Activated CD8-positive, alpha-beta memory T cell treated with anti-CD3 and anti-CD28 coated beads for 1 hour (primary cell): ENCODE measurements at places on chromosomes 5 and 9.

GRCh38 chr9:80968611-80969010 lies 720.7 kb downstream of the TLE1 start:
- DNase-seq, result no peak

DNA sequence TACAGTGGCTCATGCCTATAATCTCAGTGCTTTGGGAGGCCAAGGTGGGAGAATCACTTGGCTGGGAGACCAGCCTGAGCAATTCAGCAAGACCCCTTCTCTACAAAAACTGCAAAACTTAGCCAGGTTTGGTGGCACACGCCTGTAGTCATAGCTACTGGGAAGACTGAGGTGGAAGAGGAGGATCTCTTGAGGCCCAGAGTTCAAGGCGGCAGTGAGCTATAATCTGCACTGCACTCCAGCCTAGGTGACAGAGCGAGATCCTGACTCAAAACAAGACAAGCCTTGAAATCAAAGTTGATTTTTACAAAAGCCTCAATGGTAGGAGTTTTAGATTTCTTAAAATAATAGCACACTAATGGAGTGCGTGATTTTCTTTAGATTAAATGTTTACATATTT lies 14.6 kb downstream of the UBE2D2 start:
- no peak for DNase-seq

DNA sequence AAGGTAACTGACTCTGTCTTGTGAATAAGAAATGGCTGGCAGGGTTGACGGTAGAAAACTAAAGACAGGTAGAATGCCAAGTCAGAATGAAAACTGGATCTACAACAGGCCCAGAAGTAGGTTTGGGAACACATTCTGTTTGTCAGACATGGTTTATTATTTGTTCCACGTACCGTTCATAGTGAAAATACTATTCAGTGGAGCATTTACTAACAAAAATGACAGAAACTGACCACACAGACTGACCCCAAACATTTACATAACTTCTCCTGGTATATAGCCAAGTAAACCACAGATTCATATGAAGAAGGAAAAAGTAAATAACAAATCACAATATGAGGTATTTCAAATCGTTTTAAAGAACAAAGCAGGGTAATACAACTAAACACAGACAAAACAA lies 73.7 kb downstream of the SLC38A9 start:
- DNase-seq, result no peak

- no peak for DNase-seq
These were observed 1709.6 kb upstream of the WWC1 start for GRCh38 chr5:166581826-166582225.

- DNase-seq, result no peak
These were observed 66.8 kb downstream of the BOD1 start for GRCh38 chr5:173549644-173550043.

- DNase-seq, result no peak
These were observed 148.8 kb upstream of the ZNF608 start for GRCh38 chr5:124895236-124895635.

DNA sequence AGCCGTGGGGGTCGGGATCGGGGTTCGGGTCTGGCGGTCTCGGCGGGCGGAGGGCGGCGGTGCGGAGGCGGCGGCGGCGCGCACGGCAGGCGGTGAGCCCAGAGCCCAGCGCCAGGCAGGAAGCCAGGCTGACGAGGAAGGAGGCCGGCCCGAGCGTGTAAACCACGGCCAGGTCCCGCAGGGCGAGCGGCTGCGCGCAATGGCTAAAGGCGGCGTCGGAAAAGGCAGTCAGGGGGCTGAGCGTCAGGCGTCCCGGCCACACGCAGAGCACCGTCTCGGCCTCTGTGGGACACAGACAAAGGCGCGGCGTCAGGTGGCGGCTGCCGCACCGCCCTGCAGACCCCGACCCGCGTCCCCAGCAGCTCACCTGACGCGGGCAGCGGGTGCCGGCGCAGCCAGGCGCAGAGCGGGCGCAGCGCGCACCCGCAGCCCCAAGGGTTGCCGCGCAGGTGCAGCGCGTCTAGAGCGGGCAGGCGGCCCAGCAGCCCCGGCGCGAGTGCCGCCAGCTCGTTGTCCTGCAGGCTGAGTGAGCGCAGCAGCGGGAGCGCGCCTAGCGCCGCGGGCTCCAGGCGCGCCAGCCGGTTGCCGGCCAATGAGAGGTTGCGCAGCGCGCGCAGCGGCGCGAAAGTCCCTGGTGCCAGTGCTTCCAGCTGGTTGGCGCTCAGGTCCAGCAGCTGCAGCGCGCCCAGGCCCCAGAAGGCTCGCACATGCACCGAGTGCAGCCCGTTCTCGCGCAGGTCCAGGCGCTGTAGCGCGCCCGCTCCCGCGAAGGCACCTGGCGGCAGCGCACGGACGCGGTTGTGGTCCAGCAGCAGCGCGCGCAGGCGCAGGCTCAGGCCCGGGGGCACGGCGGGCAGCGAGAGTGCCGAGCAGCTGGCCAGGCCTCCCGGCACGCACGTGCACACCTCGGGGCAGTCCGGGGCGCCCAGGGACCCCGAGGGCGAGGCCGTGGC lies 671 bp downstream of the LRRC26 start:
- DNase-seq, result no peak

- DNase-seq, result no peak
These were observed 19.4 kb upstream of the FBXO38 start for GRCh38 chr5:148364343-148364742.

DNA sequence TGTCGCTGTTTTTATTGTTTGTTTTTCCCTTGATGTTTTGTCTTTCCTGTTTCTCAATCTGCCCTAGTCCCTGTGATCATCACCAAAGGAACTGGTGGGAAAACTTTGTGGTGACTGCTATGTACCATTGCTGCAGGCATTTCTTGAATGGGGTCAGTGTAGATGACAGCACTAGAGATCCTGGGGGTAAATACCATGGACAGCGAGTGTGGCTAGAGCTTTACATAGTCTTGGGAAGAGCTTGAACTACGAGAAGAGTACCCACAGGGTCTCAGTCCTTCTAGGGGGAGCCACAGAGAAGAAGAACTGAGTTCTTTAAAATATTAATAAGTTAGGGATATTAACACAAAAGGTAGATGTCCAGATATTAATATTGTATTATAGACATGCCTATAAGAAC lies 138.8 kb downstream of the PAM start:
- DNase-seq, result no peak

GRCh38 chr9:13734601-13735000 lies 455.1 kb upstream of the MPDZ start:
- no peak for DNase-seq

DNA sequence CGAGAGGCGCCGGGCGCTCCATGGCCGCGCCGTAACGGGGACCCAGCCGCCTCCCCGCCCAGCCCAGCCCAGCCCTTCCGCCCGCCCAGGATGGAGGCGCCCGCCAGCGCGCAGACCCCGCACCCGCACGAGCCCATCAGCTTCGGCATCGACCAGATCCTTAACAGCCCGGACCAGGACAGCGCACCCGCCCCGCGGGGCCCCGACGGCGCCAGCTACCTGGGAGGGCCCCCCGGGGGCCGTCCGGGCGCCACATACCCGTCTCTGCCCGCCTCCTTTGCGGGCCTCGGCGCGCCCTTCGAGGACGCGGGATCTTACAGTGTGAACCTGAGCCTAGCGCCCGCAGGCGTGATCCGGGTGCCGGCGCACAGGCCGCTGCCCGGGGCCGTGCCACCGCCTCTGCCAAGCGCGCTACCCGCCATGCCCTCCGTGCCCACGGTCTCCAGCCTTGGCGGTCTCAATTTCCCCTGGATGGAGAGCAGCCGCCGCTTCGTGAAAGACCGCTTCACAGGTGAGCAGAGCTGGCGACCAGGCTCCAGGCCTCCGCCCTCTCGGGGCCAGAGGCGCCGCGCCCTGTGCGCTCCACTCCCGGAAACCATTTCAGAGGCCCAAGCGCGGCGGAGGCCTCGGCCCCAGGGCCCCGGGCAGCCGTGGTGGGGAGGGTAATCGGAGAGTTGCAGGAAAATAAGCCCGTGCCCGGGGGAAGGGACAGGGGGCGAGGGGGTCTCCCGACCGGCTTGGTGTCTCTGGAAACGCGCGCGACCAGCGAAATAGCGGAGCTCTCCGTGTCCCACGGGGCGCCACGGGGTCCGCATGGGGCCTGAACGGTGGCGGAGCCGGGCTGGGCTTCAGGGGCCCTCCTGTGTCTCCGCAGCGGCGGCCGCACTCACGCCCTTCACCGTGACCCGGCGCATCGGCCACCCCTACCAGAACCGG lies 496 bp downstream of the TLX3 start:
- no peak for DNase-seq

- no peak for DNase-seq
These were observed 16.9 kb upstream of the COL5A1 start for GRCh38 chr9:134624621-134625181.

DNA sequence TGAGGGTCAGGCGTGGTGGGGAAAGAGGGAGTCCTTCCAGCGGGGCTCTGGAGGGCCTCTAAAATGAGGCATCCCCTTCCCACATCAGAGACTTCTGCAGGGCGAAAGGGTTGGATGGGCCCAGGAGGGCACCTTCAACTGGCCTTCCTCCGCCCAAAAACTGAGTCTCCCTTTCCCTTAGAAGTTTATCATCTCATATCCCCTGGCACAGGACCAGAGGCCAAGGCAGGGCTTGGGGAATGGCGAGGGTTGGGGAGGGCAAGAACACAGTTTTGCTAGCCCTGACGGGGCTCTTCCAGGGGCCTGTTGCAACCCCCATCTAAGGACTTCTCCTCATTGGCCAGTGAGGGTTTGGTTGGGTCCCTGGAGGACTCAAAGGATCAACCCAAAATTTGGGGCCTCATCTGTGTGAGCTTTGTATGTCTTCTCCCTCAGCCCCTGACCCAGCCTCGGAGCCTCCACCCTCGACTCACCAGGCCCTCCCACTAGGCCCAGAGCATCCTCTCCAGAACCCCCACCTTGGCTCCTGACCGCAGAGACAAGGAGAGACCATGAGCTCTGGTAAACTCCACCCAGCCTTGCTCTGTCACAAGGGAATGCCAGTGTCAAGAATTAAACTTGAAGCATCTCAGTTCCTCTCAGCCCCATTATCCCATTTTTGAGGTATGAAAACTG lies 24.1 kb downstream of the AQP7 start:
- no peak for DNase-seq

- DNase-seq, result no peak
These were observed 156.6 kb downstream of the AOPEP start for GRCh38 chr9:94882966-94883641.

DNA sequence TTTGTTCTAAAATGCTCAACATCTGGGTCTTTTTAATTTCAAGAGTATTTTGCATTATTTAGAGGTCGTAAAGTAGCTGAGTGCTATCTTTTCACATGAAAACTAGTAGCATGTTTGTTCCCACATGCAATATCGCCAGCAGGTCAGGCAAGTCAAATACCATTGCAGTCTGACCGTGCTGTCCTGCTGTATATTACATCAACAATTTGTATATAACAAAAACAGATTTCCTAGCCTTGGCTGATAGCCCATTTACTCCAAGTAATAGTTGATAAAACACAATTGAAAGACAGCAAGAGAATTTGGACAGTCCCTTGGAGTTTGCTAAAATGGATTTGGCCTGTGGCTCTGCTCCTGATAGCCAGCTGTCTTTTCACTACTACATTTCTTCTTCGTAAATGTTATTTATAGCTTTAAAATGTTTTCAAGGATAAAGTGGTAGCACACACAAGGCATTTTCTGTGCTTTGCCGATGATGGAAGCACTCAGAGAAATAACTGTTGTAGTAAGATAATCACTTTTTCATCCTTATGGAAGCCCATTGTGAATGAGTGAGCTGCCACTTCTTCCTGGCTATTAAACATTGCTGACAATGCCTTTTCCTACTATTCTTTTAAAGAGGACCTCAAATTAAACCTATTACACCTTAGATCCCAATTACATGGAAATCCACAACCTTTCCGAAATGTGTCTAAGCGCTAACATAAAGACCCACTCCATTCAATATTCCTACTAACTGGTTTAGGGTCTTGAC lies 992.1 kb downstream of the MAT2B start:
- DNase-seq, result no peak

DNA sequence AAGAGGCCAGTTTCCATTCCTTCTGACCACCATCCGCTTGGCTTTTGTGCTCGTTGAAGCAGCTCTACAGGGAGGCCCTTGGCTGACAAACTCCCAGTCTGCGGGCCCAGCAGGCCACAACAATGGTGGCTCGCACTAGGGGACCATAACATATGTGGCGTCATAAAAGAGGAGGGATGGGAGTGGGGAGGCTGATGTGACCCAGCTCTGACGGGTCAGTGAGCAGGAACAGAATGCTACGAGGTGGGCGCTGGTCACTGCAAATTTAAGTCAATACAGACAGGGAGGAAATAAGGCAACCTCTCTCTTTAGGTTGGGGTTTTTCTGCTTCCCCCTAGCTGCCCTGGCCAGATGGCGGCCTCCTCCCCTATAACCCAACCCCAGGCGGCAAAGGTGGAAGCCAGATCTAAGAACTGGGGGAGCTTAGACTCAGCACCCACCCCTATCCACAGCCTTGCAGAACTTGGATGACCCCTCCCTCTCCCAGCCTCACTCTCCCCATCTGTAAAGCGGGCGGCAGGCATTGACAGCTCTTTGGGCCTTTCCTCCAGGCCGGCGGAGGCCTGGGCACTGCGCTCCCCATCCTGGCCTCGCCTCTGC lies 778 bp downstream of the FRRS1L start:
- no peak for DNase-seq

DNA sequence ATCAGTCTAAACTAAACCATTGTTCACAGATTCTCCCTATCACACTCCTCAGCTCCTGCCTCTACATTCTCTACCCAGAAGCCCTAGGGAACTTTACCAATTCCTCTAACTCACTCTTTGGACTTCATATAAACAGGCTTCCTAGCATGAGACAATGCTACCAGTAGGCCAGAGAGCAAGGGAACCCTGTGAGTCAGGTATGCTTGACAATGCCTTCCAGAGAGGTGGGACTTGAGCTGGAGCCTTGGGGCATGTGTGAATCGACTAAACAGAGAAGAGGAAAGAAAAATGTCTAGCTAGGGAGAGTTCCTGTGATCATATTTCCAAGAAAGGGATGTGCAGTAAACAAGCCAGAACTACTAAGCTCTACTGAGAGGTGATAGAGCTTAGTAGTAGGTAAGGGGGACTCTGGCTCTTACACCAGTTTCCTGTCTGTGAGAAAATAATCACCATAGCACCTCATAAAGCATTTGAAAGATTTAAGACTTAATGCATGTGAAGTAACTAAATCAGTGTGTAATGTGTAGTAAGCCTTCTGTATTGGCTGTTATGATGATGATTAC lies 6.4 kb upstream of the RFK start:
- no peak for DNase-seq

DNA sequence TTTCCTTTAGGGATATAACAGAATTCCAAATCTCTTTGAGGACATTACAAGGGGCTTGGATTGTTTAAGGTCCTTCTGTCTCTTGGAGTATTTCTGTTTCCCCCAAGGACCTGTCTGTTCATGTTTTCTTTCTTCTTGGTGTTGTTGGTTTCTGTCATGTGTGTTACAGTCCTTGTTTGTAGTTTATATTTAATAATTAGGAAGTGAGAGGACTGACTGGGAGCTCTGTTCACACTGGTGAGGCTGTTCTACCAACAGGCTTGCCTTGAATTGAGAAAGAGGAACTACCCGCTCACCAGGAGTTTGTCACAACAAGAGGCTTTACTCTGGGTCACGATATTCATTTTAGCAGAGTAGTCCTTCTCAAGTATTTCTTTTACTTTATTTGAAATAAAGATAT lies 119.2 kb upstream of the SV2C start:
- DNase-seq, result no peak
